ENCODE measurements at places on chromosomes 5 and 9. TPM values are rescaled to one million over a fixed set of nuclear protein-coding genes. Genes with fewer than 3 reads are reported as not detected.

GRCh38 chr5:146450002-146450401 lies 2.9 kb downstream of the TCERG1 start:
- no peak for DNase-seq

GRCh38 chr5:150215979-150216944 lies 26.4 kb downstream of the SLC6A7 start:
- DNase-seq = no peak

DNA sequence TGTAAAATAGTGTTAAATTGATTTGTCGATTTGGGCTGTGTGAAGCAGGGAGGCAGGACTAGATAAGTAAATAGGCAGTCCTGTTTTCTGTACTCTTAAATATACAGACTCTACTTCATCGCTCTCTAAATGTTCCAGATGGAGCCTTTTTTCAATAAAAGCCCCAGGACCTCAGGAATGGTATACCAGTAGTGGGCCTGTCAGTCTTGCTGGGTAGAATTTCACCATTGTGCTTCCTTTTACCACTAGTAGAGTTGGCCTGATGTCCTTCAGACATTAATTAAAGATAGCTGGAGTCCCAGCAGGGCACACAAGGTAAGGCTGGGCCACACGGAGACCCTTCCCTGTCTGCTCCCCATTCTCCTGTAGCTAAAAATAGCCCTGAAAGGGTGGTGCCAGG lies 6.0 kb downstream of the SNX18 start:
- DNase-seq = no peak

S100Z gene
- not detected for total RNA-seq

DNA sequence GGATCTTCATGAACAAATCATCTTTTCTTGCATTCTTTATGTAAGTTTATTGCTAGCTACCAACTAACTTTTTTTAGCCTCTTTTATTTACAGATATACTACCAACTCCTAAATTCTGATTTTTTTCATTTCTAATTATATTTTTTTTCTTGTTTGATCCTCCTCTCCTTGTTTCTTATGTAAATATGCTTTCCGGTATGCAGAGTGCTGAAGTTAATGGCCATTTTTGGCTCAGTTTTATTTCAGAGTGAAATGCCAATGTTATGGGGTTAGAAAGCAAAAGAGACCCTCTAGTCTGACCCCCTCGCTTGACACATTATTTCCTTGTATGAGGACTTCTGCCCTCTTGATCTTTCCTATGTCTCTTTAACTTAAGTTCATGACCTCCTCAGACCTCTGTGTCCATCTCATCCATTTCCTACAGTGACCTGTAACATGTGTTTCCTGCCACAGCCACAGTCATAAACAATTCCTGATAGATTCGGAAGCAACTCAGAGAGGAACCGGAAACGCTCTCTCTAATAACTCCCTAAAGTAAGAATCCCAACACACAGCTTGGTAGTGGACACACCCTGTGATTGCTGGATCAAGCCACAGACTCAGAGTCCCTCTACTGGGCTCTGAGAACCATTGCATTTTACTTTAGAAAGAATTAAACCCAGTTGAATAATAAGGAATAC lies 42.9 kb upstream of the AFAP1L1 start:
- peak; percentile 90 for DNase-seq

PCDHGB5 gene
- 8.7 TPM for total RNA-seq

GRCh38 chr5:54579591-54580295 lies 62.2 kb downstream of the SNX18 start:
- no peak for DNase-seq

ZNF462 gene
- 8.5 TPM for total RNA-seq

ADRA1B gene
- 0.07 TPM for total RNA-seq

- no peak for DNase-seq
Measured at GRCh38 chr5:126516852-126517251, 78.2 kb downstream of the ALDH7A1 start.

GRCh38 chr5:142216931-142217330 lies 107.9 kb downstream of the SPRY4 start:
- no peak for DNase-seq

PCDHGB3 gene
- 1.3 TPM for total RNA-seq

SLC9A3 gene
- total RNA-seq = 0.71 TPM

- DNase-seq = no peak
Measured at GRCh38 chr5:95241635-95242034, 43.3 kb downstream of the MCTP1 start.

- DNase-seq = no peak
Measured at GRCh38 chr5:124902097-124902821, 155.8 kb upstream of the ZNF608 start.

EPB41L4A gene
- 18.3 TPM for total RNA-seq

- no peak for DNase-seq
Measured at GRCh38 chr5:7852542-7852941, 1.6 kb upstream of the CFAP90 start.

DNA sequence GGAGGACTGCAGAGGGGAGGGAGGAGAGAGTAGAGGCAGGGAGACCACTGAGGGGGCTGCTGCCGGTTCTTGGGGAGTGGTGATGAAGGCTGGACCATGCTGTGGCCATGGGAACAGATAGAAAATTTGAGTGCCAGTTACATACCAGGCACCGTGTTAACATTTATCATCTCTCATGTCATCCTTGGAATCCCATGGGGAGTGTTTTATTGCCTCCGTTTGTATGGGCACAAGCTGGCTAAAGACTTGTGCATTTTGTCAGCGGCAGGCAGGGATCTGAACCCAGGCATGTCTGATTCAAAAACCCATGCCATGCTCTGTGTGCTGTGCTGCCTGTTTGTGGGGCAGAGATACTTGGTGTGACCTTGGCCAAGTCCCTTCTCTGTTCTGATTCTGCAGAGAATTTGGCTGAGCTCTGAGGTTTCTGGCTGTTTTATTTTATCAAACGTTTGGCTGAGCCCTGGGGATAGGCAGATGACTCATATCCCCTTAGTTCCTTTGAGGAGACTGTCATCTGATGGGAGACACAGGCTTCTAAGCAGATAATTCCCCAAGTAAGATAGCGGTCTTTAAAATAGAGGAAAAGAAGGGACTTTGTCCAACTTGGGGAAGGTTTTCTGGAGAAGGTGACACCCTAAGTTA lies 22.2 kb downstream of the COL27A1 start:
- no peak for DNase-seq

PCDHGB1 gene
- total RNA-seq = 0.59 TPM

- no peak for DNase-seq
Measured at GRCh38 chr5:172427202-172427601, 27.1 kb downstream of the SH3PXD2B start.

CCNO gene
- total RNA-seq = 0.32 TPM

- no peak for DNase-seq
Measured at GRCh38 chr9:109238655-109239054, 71.6 kb upstream of the FRRS1L start.

DNA sequence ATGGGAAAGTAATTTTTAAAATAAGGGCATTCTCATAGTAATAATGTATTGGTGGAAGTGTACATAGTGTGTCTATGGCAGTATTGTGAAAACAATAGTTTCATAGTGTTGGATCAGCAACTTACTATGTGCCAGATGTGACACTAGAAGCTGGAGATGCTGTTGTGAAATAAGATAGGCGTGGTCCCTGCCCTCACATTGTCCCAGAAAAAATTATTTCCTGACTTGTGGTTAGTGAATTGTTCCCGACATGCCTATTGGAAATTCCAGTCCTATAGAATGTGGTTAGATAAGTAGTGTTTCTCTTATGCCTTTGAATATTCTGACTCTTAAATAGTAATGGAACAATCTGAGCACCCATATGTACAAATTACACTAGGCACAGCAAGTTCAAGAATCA lies 55.3 kb upstream of the MTAP start:
- no peak for DNase-seq

GRCh38 chr9:111904891-111905291 lies 8.3 kb downstream of the UGCG start:
- DNase-seq = no peak

GRCh38 chr5:170630711-170631141 lies 126.9 kb downstream of the KCNIP1 start:
- no peak for DNase-seq

HSD17B4 gene
- 151 TPM for total RNA-seq

DNA sequence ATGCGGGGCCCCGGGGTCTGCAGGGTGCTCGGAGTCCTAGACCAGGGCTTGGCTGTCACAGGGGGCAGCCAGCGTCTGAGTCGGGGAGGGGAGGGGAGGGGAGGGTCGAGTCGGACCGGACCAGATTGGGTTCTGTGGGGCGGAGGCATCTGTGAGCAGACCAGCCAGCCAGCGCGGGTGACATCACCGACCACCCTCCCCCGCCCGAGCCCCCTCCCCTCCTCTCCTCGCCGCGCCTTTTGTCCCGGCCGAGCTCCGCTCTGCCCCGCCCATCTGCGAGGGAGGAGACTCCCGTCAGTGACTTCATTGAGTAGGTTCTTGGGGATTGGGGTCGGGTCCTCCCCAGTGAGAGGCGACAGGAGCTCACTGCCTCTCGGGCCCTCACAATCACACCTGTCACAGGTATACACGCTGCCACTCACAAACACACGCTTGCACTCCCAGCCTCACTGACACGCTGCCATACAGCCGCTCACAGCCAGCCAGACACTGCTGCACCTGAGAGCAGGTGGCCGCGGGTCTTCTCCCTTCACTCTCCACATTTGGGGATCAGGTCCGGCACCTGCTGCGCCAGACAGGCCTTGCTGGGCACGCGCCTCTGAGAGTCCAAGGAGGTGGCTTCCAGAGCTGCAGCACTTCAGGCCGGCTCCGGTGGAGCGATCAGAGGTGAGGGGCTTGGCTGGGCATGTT lies 546 bp downstream of the DNAJB5 start:
- DNase-seq = no peak

DNA sequence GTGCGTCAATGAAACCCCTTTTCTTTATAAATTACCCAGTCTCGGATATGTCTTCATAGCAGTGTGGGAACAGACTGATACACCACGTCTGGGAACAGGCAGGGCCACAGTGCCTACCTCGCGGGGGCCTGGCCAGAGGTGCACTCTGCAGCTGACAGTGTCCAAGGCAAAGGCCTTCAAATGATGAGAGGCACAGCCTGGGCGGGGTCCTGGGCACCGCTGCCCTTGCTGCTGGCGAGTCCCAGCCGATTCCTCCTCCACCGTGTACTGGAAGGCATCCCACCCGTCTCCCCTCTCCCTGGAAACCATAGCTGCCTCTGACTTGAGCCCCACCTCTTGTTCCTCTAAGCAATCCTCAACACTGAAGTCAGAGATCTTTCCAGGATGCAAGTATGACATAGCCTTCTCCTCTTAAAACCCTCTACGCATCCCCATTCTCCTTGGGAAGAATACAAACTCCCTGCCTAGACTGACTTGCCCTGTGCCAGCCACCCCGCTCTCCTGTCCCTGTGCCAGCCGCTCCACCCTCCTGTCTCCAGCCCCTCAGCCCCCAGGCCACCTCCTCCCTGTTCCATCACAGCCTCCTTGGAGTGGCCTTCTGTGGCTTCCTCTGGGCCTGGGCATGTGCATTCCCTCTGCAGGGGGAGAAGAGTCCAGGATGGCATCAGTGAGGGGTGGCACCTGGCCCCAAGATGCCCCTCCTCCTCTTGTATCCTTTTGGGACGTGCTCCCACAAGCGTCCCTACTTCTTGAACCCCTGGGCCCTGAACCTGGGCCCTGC lies 8.1 kb upstream of the COL5A1 start:
- no peak for DNase-seq

PKD2L2 gene
- not detected for total RNA-seq
